ENCODE measurements at places on chromosomes 1 and 21.

DNA sequence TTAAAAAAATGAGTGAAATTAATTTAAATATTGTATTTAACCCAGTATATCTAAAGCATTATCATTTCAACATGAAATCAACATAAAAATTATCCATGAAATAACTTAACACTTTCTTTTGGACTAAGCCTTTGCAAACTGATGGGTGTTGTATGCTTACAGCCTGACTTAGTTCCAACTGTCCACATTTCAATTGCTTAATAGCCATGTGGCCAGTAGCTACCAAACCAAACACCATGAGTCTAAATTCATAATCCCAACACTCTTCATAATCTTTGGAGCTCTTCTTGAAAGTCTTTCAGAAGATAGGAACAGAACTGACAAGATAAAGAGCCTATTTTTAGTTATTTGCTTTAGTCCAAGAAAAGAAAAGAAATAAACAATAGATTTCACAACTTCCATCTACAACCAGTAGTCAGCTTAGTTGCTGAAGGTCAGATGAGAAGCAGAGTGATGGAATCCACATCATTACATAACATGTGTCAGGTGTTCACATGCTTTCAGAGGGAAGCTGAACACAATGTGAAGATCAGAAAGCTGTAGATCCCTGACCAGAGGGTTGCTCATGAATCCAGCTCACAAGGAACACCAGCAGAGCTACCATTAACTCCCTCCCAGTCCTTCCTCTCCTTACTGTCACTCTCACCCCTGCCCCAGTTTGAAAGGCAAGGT is 144.0 kb upstream of the ZNF648 start:
- DNase-seq = no peak

DNA sequence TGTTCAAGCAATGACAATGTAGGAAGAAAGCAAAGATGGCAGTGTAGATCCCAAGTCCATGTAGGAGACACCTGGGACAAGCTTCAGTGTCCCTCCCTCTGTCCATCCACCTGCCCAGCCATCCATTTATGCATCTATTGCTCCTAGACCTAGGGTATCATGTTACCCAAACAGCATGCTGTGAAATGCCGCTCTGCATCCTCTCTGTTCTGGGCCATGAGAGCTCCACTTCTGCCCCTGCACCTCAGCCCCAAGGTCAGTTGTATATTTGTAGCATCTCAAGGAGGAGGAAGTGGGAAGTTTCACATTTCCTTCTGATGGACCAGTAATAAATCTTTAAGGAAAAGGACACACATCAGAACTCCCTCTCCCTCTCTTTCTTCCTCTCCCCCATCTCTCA is 27.9 kb upstream of the TSPEAR start:
- DNase-seq = no peak

GRCh38 chr1:19405761-19406487 is 79.4 kb downstream of the CAPZB start:
- DNase-seq = no peak

DNA sequence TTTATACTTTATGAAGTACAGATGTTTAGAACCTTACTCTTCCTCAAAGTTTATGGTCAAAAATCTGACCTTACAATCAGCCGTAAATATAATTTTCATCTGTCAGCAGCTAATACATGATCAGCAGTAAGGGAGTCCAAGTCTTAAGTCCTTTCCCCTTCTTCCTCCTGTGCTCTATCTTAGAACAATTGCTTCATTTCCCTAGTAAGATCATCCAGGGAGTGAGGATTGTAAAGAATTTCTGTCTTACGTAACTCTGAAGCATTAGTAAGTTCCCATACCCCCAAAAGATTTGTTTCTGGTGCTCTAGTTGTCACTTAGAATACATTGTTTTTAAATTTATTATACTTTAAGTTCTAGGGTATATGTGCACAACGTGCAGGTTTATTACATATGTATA is 2.1 kb downstream of the SETDB1 start:
- no peak for DNase-seq

GRCh38 chr1:229124520-229125124 is 146.3 kb upstream of the RAB4A start:
- no peak for DNase-seq

DNA sequence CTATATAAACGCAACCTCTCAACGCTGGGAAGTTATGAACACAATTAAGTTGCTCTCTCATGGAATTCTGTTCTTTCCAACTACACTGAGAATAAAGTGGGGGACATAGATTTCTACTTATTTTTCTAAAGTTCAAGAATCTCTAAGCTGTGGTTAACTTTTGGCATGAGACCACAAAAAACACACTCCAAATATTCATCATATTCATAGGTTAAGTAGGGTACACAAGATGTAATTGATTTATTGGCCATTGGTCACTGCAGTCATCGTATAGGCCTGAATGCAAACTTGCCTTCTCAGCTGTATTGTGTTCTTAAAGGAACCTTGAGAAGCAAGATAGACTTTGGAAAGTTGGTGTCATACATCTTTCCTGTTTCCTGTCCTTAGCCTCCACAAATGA is 40.3 kb downstream of the PRRX1 start:
- DNase-seq = no peak

DNA sequence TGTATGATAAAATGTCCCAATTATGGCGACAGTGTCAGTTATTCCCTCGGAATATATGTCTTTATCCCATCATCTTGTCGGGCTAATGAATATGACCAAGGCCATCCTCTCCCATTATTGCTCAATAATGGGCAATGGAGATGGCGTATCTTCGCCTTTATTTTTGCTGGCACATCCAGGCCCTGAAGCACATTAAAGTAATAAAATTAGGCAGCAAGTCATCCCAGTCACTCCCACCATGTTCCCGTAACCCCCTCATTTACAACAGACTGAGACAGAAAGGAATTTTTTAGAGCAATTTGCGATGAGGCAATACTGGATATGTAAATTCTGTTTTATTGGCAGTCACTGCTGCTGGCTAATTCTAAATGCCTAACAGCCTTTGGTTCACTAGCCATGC is 35.3 kb downstream of the CLIC6 start:
- no peak for DNase-seq

DNA sequence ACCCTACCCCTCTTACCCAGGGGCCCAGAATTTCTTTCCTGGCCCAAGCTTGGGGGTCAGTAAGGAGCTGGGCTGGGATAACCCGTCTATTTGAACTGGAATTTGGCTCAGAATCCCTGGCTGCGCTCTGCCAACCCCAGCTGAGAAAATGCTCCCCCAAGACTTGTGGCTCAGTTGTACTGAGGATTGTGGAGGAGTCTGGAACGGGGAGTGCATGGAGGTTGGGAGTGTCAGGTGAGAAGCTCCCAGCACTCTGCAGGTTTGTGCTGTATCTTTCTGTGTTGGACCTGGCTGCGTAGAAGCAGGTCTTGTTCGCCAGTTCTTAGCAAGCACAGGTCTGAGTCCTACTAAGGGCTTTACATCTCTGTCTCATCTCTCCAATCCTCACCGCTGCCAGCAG is 1.6 kb downstream of the TCEA3 start:
- no peak for DNase-seq

DNA sequence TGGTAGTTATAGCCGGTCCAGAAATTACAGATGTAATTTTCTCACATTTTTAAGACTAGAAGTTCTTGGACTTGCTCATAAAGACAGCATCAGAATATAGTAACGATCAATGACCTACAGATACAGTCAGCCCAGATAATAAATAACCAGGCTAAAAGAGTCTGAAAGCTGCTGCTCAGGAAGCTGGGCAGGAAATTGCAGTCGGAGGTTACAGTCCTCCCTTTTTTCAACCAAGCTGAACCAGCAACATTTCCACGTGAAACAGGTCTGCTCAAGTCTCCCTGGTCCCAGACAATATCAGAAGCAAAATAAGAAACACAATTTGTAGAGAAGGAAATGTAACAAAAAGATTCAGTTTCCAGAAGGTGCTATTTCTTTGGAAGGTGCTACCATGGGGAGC is 457.4 kb downstream of the SIPA1L2 start:
- no peak for DNase-seq

- no peak for DNase-seq
Observed at GRCh38 chr21:18170221-18170620, 74.4 kb upstream of the CHODL start.

- no peak for DNase-seq
Observed at GRCh38 chr1:46749921-46750404, 31.0 kb upstream of the EFCAB14 start.

GRCh38 chr1:52424813-52425212 is 20.4 kb downstream of the PRPF38A start:
- no peak for DNase-seq

- DNase-seq = no peak
Observed at GRCh38 chr1:7094086-7094485, 308.8 kb downstream of the CAMTA1 start.

DNA sequence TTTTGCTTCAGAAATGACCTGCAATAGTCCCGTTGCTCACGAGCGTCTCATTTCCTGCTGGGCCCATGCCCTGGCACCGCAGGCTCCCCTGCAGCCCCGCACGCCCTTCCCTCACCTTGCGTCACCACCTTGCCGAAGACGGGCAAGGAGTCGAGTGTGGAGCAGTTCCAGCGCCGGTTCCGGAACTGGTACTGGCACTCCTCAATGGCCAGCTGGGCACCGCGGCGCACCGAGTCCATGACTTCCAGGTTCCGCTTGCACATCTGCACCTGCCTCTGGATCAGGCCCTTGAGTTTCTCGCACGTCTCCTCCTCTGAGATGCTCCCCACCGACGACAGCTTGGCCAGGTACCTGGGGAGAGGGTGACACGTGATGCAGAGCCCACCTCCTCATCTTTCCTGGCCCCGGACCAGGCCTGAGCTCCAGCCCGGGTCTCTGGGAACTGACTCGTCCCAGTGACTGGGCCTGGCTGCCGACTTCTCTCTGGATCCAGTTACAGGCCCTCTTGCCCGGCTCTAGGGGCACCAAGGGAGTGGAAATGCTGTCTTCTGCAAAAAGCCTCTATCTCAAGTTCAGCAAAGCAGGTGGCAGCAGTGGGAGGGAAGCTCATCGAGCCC is 13.3 kb downstream of the WNT4 start:
- no peak for DNase-seq

DNA sequence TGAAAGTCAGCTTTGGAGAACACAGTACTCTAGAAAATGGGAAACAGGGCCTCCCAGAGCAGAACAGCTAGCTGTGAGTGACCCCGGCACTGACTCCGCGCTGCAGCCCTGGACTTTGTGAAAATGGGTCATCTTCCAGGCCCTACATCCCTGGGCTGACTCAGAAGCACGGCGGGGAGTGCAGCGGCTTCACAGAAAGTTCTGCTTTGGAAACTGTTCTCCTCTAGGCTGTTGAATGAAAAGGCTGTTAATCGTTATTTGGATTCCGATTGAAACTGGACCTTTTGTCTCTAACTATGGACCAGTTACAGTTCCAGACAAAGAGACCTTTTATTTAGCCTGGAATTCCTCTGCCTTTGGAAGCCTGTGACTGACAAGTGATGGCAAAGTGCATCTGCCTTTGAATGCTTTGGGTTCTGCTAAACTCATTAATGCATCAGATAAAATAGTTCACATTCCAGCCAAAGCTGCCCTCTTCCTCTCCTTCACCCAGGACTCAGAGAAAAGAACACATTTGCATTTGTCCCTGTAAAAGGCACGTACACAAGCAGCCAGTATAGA is 144.9 kb upstream of the HOOK1 start:
- DNase-seq = no peak

- no peak for DNase-seq
Observed at GRCh38 chr1:15014516-15014915, 139.0 kb upstream of the TMEM51 start.

GRCh38 chr1:109894823-109895719 is 15.6 kb upstream of the CSF1 start:
- DNase-seq = no peak

DNA sequence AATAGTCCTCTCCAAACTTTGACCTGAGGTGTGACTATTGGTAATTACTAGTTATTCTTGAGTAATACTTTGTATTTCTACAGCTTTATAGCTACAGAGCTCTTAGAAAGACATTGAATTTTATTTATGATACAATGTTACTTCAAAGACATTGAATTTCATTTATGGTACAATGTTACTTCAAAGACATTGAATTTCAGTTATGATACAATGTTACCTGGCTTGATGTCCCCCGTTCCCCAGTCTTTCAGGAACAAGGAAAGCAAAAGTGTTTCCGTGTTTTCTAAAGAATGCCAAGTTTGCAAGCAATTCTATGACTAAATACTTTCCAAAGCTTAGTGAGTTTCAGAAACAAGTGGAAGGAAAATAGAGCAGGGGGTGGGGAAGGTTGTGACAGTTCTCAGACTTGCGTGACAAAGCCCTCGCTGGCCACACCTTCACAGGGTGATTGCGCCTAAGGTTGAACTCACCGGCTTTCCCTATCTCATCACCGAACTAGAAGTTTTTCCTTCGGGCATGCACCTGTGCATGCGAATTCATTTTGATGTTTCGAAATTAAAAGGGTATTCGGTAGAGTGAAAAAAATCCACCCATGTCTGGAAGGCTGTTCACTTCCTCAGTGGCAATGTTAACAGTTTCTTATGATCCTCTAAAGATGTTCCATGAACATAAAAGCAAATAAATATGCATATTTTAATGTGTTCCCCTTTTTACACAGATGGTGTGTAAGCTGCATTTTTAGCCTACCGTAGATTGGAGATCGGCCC is 909 bp upstream of the PAXBP1 start:
- peak; percentile 61 for DNase-seq

GRCh38 chr1:15704526-15705183 is 20.5 kb downstream of the PLEKHM2 start:
- no peak for DNase-seq

- DNase-seq = no peak
Observed at GRCh38 chr1:101245246-101245927, 8.6 kb downstream of the S1PR1 start.

DNA sequence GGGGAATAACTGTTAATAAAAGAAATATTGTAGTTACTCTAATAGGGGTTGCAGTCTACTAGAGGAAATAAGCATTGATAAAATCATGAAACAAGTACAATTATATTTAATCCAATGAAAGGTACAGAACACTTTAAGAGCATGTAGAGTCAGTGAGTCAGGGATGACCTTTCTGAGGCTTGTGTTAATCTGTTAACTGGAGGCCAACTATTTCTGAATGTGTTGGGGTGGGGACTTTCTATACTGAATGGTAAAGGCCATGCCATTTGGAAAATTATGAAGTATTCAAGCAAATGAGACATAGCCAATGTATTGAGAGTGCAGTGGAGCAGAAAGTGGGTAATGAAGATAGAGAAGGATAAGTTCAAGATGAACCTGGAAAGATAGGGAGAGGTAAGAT is 646.2 kb downstream of the ADGRL2 start:
- no peak for DNase-seq

GRCh38 chr1:222104694-222105392 is 363.0 kb upstream of the DUSP10 start:
- no peak for DNase-seq

GRCh38 chr1:62922006-62922405 is 138.1 kb downstream of the ATG4C start:
- DNase-seq = no peak

DNA sequence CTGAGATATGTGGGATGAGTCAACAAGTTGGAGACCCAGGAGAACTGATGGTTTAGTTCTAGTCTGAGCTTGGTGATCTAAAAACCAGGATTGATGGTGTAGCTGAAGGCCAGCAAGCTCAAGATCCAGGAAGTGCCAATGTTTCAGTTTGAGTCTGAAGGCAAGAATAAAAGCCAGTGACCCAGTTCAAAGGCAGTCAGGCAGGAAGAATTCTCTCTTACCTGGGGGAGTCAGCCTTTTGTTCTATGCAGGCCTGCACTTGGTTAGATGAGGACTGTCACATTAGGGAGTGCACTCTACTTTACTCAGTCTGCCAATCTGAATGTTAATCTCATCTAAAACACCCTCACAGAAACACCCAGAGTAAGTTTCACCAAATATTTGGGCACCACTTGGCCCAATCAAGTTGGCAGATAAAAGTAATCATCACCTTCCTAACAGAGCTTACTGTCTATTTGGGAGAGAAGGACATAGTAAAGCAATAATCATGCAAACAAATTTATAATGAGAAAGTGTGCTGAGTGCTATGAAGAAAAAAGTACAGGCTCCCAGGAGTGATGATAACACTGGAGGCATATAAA is 63.4 kb downstream of the TSEN15 start:
- DNase-seq = no peak
